Aorta (tissue), 5 donors: ENCODE measurements at places on chromosomes 12 and 14. TPM values are rescaled to one million over a fixed set of nuclear protein-coding genes. Genes with fewer than 3 reads are reported as not detected.

- DNase-seq: no peak
These were observed 139.5 kb downstream of the SLC38A6 start for GRCh38 chr14:61120576-61120975.

The SLC41A2 gene
- total RNA-seq: 106 TPM

- no peak for DNase-seq
These were observed 11.7 kb upstream of the NAP1L1 start for GRCh38 chr12:76096079-76096646.

DNA sequence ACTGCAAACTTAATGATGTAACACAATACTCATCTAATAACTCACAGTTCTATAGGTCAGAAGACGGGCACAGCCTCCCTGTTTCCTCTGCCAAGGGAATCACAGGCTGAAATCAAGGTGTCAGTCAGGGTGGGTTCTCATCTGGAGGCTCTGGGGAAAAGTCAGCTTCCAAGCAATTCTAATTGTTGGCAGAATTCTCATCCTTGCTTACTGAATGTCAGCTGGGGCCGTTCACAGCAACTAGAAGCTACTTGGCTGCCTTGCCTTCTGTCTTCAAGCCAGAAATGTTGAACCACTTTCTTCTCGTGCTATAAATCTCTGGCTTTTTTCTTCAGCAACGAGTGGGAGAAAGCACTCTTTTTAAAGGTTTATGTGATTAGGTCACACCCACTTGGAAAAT, 80.1 kb upstream of the PDZRN4 start:
- no peak for DNase-seq

- no peak for DNase-seq
These were observed 65.1 kb upstream of the GPHB5 start for GRCh38 chr14:63383776-63384367.

The NEDD1 gene
- 15.0 TPM for total RNA-seq

The DCAF5 gene
- 56.9 TPM for total RNA-seq

- DNase-seq: no peak
These were observed 50.2 kb downstream of the TTLL5 start for GRCh38 chr14:75711105-75711795.

- no peak for DNase-seq
These were observed 58.7 kb upstream of the CCND2 start for GRCh38 chr12:4214877-4215228.

DNA sequence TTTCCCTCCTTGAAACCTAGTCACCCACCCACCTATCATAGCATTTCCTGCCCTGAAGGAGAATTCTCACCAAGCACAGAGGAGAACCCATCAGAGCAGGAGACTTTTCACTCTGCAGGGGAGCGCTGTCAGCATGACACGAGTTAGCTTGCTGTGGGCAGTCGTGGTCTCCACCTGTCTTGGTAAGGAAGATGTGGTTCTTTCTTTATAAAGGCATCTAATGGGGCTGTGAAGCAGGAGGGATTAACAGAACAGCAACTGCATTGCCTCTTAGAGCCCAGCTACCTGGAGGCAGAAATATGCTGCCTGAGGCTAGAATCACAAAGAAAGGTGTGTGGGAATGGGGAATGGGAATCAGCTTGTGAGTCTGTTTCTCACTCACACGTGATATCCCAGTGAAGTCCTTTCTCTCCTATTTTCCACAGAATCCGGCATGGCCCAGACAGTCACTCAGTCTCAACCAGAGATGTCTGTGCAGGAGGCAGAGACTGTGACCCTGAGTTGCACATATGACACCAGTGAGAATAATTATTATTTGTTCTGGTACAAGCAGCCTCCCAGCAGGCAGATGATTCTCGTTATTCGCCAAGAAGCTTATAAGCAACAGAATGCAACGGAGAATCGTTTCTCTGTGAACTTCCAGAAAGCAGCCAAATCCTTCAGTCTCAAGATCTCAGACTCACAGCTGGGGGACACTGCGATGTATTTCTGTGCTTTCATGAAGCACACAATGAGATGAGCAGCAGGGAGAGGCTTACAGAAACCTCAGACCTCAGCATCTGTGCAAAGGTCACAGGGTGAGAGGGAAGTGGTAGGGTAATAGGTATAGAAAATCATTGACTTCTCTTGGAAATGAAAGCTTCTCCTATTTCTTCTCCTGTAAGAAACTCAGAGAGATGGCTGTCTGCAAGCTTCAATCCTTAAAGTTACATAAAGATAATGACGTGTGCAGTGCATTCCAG, 316.9 kb downstream of the DAD1 start:
- DNase-seq: no peak

The TMTC2 gene
- 10.9 TPM for total RNA-seq

- DNase-seq: no peak
These were observed 17.1 kb downstream of the POU6F1 start for GRCh38 chr12:51200806-51201205.

- DNase-seq: no peak
These were observed 1638.1 kb upstream of the SEL1L start for GRCh38 chr14:83171761-83172160.

The CALCOCO1 gene
- total RNA-seq: 242 TPM

The SPTLC2 gene
- total RNA-seq: 45.4 TPM

- no peak for DNase-seq
These were observed 50.2 kb upstream of the NCOR2 start for GRCh38 chr12:124617615-124618014.

DNA sequence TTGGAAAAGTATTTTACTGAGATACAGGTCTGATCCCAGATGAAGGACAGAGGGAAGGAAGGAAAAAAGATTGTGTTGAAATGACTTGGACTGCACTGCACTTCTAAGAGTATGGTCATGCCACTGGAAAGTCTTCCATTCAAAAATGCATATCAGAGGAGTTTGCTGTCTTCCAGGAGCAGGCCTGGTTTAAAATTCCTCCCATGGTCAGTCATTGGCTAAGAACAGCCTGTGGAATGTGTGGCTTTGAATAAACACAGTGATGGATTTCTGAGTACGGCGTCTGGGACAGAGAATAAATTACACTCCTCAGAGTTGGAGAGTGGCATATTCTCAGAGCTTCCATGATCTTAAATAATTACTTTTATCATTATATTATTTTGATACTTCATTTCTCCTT, 245.8 kb upstream of the PDZRN4 start:
- no peak for DNase-seq

DNA sequence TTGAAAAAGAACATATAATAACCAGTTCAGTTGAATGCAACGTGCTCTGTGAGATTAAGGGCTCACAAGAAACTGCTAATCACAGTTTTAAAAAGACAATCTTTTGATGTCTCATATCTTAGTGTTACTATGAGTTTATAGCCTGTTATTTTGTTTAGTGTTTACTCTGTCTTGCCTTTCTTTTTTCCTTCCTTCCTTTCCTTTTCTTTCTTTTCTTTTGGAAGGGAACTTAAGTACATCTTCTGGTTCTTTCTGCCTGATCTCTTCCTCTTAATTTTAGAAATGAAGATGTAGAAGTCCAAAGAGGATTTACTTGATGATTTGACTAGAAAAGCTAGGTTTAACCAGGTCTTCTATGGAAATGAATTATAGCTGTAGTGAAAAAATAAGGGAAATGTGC, 38.2 kb downstream of the WNK1 start:
- DNase-seq: no peak

GRCh38 chr12:127280393-127281275, 986.3 kb upstream of the TMEM132C start:
- DNase-seq: peak; percentile 86

DNA sequence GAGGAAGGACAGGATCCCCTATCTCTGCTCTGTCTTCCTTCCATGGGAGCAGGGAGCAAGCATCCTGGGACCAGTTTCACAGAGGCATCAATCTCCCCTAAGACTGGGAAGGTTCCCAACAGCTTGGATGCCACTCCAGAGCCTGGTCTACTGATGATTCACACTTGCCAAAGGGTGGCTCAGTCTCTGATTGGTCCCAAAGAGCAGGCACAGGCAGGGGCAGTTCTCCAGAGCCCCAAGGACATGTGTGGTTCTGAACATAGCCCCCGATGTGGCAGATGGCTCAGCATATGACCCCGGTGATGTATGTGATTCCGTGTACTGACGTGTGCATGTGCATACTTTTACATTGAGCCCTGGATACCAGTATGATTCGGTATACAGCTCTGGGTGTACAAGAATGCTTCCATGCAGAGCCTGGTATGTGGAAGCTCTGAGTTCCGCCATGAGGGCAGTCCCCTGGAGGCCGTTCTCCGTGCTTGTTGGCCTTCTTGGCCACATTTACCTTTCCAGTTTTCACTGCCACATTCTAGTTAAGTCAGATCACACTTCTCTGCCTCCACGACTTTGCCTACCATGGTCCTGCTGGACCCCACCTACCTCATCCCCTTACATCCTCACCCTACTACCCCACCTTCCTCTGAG, 21.2 kb downstream of the ITGA7 start:
- DNase-seq: peak; percentile 62

DNA sequence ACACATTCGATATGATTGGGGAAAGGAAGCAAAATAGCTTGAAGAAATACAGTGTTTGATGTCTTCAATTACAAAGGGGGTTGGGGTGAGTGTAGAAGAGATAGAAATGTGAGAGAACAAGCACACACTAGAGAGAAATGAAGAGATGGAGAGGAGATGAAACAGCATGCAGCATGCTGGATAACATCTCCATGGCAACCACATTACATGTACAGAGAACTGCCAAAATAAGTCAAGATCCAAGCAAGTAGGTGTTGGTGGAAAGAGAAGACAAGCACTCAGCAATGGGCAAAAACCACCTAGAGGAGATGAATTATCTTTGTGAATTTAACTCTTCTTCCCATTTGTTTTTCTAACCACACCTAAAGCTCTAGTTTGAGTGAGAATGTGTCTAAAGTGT, 289.8 kb downstream of the GRIN2B start:
- no peak for DNase-seq

DNA sequence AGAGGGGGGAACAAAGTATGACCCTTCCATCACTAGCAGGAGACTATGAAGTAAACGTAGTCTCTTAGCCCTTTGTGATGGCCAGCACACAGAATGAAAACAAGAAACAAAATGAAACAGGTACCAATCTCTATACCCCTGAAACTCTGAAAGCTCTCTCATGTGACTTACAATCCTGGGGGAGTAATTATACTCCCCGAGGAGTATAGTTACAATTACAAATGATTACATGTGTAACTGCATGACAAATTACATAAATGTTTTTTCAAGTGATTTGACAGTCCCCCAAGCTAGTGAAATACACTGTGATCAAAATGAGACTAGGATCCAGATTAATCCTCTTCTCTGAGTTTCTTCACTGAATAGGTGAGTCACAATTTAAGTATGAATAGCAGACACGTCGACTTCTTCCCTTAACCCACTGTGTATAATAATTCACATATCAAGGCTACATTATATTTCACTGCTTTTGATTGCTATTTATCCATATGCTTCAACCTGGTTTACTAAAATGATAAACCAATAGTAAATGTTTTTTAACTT, 74.0 kb downstream of the SPTSSA start:
- DNase-seq: no peak

GRCh38 chr12:116765271-116765670, 27.2 kb downstream of the RNFT2 start:
- DNase-seq: peak; percentile 14

The GPR68 gene
- 0.84 TPM for total RNA-seq

The CCDC196 gene
- not detected for total RNA-seq

DNA sequence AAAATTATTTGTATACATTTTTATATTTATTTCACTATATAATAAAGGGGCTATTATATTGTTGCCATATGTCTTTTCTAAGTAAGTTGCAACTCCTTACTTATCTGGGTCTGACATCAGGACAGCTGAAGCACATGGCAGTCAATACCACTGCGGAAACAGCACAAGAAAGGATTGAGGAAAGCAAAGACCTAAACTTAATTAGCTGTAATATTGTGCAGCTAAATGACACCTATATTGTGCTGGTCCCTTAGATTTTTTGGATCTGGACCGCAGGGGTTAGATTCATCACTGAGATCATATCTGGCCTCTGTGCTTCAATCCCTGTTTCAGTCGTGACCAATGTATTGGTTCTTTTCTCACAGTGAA, 359.6 kb upstream of the DIO2 start:
- DNase-seq: no peak

DNA sequence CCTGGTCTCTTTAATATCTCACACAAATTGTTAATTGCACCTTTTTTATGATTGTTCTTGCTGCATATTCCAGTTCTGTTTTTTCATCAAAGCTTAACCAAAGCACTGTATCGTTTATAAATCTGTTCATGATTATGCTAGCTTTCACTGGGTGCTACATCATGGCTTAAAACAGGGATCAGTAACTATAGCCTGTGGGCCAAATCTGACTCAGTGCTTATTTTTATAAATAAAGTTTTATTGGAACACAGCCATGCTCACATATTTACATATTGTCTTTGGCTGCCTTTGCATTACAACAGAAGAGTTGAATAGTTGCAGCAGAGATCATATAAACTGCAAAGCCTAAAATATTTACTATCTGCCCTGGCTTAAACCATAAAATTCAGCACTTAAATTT, 183.4 kb upstream of the NRXN3 start:
- no peak for DNase-seq

DNA sequence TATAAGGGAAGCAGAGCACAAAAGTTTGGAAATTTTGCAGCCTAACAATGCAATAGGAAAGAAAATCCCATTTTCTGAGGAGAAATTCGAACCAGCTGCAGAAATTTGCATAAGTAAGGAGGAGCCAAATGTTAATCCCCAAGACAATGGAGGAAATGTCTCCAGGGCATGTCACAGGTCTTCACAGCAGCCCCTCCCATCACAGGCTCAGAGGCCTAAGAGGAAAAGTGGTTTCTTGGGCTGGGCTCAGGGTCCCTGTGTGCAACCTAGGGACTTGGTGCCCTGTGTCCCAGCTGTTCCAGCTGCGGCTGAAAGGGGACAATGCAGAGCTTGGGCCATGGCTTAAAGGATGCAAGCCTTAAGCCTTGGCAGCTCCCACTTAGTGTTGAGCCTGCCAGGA, 190.0 kb downstream of the MDGA2 start:
- no peak for DNase-seq

The SRRM4 gene
- 0.88 TPM for total RNA-seq

DNA sequence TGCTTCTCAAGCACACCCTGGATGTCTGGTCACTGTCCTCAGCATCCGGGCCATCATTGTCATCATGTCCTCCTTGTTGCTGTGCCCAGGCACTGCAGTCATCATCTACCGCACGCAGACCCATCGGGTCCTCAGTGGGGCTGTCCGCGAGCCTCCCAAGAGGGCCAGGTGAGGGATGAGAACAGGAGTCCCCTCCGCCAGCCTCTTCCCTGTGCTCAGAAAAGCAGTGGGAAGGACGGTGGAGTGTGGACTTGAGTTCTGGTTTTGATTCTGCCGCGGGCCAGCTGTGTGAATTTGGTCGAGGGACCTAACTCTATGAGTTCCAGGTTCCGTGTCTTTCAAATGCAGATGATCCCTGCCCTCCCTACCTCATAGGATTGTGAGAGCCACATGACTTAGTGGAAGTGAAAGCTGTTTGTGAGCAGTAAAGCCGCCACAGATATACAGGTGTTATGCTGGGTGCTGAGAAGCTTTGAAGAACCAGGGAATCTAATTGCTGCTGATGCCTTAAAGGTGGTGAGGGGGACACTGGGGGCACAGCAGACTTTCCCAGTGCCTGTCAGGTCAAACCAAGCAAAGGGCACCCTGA, 122.9 kb upstream of the RAP1B start:
- no peak for DNase-seq

DNA sequence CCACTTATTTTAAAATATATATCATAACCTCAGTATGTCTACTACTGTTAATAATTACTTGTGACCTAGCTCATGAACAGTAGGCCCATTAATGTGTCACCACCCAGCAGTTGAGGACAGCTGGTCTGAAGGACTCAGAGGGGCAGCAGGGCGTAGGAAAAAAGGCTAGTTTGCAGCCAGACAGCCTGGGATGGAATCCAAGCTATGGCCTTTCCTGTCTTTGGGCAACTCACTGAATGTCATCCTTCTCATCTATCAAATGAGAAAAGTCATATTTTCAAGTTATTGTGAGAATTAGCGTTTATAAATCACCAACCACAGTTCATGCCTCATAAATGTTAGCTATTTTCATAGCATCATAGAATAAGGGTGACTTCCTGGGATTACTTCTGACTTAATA, 12.3 kb downstream of the DENND5B start:
- no peak for DNase-seq
